T1000 (cell line): ENCODE measurements at places on chromosomes 3 and 15.

DNA sequence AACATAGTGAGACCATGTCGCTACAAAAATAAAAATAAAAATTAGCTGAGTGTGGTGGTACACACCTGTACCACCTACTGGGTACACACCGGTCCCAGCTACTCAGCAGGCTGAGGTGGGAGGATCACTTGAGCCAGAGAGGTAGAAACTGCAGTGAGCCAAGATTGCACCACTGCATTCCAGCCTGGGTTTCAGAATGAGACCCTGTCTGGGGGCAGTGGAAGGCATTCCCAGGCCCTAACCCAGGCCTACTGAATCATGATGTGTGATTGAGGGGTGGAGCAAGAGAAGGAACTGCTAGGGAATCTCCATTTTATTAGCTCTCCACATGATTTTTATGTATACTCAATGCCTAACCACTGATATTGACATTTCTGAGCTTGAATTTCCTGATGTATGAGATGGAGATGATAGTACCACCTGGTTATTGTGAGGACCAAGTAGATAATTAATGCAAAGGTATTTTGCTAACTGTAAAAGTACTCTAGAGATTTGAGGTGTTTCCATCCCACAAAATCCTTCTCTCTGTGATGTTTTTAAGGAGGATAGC is 169.5 kb upstream of the UMPS start:
- DNase-seq = no peak

GRCh38 chr3:85567071-85567676 is 608.4 kb downstream of the CADM2 start:
- no peak for DNase-seq

DNA sequence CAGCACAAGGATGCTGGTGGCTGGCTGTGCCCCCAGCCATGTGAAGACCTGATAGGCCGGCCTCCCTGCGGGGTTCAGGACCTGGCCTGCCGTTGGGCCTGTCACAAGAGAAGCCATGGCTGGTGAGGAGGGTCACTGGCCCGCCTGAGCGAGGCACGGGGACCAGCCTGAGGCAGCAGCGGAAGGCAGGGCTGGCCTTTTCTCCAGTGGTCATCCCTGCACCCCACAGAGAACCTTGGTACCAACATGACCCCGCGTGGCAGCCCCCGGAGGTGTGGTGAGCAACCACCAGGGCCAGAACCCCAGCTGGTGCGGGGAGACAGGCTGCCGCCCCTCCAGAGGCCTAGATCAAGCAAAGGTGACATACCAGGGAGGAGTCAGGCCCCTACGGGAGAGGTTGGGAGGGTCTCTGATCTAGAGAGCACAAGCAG is 134.1 kb upstream of the MEF2A start:
- DNase-seq = no peak

GRCh38 chr3:121759541-121760202 is 10.1 kb upstream of the GOLGB1 start:
- no peak for DNase-seq

DNA sequence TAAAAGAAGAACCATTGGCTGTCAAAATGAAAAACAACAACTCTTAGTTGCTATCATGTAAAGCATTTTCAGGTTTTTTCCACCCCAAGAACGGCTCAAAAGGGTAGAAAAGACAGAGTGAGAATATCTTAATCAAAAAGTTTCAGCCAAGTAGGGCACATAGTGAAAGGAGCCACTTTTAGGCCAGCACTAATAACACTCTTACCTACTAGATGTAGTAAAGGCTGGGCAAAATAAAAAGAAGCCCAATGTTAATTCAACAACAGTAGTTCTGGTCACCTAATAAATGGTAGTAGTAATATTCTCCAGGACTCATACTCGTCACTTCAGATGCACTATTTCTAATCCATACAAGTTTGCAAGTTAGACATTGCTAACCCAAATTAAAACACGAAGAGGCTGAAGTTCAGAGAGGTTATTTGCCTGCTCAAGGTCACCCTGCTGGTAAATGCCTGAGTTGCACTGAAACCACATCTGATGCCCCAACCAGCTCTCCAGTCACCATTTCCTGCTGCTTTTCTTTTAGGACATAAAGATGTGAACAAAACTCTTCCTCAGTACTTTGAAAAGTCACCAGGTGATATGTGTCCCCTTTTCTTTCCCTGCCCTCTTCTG is 7.5 kb downstream of the GOLIM4 start:
- no peak for DNase-seq

DNA sequence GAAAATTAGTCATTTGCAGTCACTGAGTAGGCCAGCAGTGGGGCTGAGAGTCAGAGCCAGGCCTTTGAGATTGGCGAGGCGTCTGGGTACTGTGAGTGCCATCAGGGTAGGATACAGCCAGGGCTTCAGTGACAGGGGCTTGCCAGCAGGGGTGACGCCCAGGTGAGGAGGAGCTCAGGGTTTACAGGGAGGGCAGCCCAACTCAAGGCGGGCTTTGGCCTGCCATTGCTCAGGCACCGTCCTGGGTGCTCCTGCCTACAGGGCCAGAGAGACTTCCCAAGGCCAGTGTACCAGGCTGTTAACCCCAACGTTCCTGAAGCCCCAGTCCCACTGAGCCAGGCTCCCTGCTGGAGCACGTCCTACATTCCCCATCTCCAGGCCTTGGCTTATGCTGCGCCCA is 152.0 kb downstream of the FBLN2 start:
- DNase-seq = no peak

GRCh38 chr3:42351207-42351606 is 59.2 kb downstream of the LYZL4 start:
- no peak for DNase-seq

DNA sequence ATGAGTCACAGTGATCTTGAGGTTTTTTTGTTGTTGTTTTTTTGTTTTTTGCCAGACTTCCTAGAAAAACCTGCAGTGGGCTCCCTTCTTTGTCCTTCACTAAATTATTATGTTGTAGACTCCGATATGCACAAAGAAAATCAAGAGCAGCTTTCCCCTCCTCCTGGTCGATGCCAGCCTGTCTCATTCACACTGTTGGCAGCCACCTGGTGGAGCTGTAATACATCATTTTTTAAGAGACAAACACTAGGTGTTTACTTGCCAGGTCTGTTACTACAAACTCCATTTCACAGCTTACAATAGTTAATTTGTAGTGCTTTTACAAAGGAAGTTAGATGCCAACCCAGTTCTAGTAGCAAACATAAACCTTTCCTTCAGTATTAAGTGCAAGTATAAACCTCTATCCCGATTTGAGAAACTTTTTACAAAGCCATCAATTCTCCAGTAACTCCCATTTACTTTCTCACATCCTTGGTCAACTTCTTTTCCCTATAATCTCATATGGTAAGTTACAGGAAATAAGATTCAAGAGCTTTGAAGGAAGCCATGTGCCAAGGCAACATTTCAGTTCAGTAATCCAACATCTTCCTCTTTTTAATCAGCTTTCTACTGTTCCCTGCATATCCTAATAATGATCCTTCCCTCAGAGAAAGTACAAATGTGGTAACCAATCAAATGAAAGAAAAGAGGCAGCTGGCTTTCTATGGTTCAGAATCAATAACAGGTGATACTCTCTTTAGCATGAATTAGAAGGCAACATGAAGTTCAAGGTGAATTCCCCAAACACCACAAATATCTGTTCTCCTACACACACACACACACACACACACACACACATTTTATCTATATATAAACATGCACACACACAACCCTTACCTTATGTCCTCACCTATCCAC is 14.0 kb downstream of the AAGAB start:
- DNase-seq = no peak

- no peak for DNase-seq
These were observed 219.4 kb upstream of the BHLHE40 start for GRCh38 chr3:4759689-4760312.

- no peak for DNase-seq
These were observed 241.1 kb upstream of the TOPAZ1 start for GRCh38 chr3:44000586-44000985.

- no peak for DNase-seq
These were observed 37.7 kb upstream of the PARL start for GRCh38 chr3:183922421-183922820.

DNA sequence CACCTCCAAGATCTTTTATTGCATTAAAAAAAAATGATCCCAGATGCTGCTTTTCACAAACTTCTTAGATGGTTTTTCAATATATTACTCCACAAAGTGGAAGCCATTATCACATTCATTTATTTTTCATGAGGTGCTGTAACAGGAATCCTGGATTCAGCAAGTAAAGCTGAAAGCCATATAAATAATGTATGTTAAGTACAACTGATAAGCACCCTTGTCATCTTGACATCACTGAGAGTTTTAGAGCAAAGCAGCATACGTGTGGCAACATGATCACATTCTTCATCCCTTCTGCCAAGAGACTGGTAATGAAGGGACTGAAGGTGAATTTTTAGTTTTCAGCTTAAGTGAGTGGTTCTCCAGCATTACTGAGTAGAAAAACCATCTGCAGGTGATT is 44.9 kb upstream of the LRRFIP2 start:
- no peak for DNase-seq

- peak; percentile 12 for DNase-seq
These were observed 204.9 kb downstream of the TIGIT start for GRCh38 chr3:114498539-114499370.

- no peak for DNase-seq
These were observed 2.2 kb upstream of the CELSR3 start for GRCh38 chr3:48664929-48665328.

GRCh38 chr3:112327371-112327951 is 5.5 kb upstream of the CD200 start:
- DNase-seq = peak; percentile 3
